Fibroblast of skin of right biceps (primary cell): ENCODE measurements at places on chromosomes 2 and 18.

DNA sequence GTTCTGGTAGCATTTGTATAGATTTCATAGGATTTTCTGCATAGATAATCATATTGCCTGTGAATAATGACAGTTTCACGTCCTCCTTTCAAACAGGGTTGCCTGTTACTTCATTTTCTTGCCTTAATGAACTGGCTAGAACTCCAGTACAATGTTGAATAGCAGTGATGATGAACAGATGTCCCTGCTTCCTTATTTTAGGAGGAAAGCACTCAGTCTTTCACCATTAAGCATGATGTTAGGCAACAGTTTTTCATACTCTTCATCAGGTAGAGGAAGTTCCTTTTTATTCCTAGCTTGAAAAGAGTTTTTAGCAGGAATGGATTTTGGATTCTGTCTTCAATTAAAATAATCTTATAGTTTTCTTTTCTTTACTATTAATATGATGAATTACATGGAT, 39.7 kb downstream of the C2orf76 start:
- no peak for DNase-seq

DNA sequence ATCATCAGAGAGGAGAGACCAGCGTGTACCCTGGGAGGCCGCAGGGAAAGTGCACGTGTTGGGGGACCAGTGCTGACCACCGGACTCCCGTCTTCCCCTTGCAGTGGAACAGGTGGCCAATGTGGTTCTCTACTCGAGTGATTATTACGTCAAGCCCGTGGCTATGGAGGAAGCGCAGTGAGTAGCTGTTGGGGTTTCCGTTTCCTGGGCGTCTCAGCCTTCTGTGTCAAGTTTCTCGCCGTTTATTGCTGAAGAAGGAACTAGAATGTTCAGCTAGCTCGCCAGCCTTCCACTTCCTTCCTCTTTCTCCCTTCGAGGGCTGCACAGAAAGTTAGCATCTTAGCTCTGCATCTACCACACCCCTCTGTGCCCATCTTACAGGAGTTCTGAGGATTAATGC, 22.8 kb upstream of the DGKD start:
- no peak for DNase-seq

DNA sequence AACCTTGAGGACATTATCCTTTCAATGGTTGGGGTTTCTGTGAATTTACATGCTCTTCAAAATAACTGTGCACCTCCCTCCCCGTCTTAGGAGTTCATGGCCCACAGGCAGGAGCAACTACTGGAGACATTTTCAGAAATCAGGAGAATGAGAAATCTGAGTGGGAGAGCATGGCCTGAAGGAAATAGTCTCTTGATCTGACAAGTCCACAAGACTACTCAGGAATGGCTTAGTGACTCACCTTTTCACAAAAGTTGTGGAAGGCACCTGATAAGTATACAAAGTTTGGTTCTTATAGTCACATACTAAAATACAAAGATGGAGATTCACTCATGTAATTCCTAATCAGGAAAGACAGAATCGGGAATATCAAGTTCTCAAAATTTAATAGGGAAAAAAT, 83.6 kb upstream of the NCKAP5 start:
- no peak for DNase-seq

- peak; percentile 39 for DNase-seq
Measured at GRCh38 chr2:69449906-69450305, 12.7 kb upstream of the NFU1 start.

- peak; percentile 41 for DNase-seq
Measured at GRCh38 chr2:230762317-230762896, 49.8 kb downstream of the CAB39 start.

DNA sequence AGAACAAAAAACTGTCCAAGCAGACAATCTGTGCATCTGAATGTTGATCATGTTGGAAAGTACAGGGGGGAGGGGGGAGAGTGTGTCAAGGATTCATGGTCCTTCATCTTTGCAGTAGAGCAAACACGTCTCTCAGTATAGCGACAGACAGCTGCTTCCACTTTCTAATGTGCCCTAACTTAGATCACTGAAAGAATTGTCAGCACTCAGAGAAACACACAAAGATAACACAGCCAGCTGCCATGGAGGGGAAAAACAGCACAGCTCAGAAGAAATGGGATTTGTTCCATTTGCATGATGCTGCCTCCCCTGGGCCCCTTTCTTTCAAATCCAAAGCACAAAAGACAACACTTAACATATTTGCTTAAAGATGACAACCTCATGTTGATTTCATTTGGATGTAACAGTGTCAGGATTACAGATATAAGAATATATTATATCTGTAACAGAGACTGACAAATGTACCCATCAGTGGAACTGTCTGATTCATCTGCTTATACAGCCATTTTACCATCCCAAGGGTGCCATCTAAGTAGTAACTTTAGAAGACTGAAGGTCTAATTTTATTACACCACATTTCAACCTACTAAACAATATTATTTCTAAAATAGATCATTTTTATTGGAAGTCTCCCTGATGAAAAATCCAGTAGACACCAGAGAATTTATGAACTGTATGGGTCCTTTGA, 17.7 kb downstream of the FIGN start:
- no peak for DNase-seq

DNA sequence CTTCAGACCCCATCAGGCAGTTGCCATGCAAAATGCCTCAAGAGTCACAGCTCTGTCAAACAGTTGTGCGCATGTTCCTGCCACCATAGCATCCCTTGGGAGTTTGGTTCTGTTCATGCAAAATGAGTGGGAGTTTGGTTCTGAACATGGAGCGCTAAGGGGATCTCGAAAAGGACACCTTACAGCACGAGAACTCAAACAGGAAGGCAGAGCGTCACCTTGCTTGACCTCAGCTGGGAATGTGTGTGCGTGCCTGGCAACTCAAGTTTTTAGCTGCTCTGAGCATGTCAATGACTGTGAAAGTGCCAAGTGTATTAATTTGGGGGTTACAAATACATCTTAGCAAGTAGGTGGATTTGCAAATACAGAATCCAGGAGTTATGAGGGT, 16.6 kb downstream of the MALL start:
- DNase-seq, result no peak

DNA sequence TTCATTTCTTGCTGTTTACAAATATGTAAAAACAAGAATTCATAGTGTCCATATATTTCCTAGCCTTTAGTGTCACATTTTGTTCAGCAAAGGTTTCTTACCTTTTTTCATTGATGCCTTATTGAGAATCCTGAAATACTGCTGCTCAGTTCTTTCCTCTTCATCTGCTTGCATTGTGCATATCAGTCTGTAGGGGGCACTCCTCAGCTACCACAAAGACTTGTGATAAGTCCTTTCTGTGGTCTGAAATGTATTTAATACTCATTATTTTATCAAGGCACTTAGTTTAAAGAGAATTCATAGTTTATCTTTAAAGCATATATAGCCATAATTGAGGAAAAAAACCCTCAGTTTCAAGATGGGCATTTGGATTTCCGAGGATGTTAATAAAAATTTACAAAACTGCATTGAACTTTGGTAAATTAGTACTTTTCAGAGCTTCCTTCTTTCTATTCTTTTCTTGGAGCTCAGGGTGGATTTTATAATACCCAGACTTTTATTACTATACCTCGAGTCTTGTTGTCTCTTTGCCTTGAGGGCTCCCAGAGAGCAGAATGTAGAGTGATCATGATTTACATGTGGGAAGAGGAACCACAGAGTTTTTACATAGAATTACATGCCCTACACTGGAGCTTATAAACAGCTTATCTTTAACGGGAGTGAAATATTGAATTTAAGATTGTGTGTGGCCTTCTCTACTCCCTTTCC, 570.1 kb downstream of the PLCL1 start:
- peak; percentile 76 for DNase-seq

GRCh38 chr18:36895606-36896005, 66.7 kb downstream of the KIAA1328 start:
- no peak for DNase-seq

GRCh38 chr18:59231114-59231513, 11.2 kb downstream of the GRP start:
- DNase-seq, result no peak

GRCh38 chr18:24982831-24983230, 369.1 kb downstream of the ZNF521 start:
- DNase-seq, result peak; percentile 65

GRCh38 chr18:47795434-47795814, 135.0 kb downstream of the SMAD2 start:
- no peak for DNase-seq

DNA sequence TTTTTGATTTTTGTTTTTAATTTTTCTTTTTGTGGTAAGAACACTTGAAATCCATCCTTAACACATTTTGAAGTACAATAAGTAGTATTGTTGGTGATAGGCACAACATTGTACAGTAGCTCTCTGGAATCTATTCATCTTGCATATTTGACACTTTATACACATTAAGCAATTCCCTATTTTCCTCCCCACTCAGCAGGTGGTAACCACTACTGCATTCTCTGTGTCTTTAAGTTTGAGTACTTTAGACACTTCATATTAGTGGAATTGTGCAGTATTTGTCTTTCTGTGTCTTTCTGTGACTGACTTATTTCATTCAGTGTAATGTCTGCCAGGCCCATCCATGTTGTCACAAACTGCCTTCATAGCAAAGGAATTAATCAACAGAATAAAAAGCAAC, 471.7 kb upstream of the CDH20 start:
- DNase-seq, result peak; percentile 16

- peak; percentile 69 for DNase-seq
Measured at GRCh38 chr2:134245340-134245984, 8.4 kb upstream of the MGAT5 start.

DNA sequence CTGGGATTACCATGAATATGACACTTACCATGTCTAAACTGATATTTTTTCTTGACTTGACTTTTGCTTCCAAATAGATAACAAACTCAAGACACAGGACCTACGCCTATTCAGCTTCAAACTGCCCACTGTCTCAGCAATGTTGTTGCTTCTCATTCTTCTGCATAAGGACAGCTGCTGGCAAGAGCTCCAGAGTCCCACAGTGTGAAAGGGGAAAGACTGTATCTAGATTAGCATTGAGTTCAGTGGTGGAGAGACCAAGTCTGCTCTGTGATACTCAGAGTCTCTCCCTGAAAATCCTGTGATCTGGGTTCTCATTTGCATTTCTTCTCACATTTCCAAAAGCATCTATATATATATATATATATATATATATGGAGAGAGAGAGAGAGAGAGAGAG, 247.9 kb upstream of the NT5C1B start:
- DNase-seq, result no peak

GRCh38 chr2:176140513-176141317, 10.6 kb upstream of the HOXD4 start:
- DNase-seq, result peak; percentile 87

GRCh38 chr2:9474361-9475057, at the start of gene IAH1:
IAH1 (plus strand) TSS chr2:9474551; CDS start chr2:9474567, 16 bp downstream.
- peak; percentile 49 for DNase-seq

DNA sequence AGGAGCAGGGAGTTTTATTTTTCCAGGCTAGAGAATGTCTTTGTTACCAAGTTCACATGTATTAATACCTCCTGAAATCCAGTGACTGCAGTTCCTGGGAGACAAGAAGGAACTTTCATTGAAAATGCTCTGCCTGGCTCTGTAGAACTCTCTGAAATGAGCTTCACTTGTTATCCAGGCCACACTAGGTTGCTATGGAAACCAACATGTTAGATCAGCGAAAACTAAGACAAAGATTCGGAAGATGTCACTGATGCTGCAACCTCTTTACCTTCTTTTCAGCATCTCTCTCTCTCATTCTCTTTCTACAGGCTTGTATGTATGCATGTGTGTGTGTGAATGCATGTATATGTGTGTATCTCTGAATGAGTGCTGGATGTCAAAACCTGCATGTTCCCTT, 218.5 kb downstream of the TRIB2 start:
- no peak for DNase-seq

DNA sequence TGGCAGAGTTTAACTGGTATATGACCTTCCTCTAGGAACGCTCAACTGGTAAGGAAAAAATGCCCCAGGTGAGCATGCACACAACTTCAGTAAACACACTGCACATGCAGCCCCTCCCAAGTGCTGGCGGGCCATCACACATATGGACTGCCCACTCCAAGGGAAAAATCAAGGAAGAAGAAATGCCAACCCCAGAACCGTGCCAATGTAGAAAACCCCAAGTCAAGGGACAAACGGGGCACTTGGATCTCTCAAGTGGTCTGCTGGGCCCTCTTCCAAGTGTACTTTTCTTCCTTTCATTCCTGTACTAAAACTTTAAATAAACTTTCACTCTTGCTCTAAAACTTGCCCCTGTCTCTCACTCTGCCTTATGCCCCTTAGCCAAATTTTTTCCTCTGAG, 76.4 kb upstream of the ACVR1 start:
- no peak for DNase-seq

GRCh38 chr2:161844822-161845221, 220.6 kb downstream of the SLC4A10 start:
- DNase-seq, result no peak

- no peak for DNase-seq
Measured at GRCh38 chr2:136917411-136917881, 152.1 kb downstream of the THSD7B start.

GRCh38 chr18:484749-485464, 15.6 kb downstream of the COLEC12 start:
- DNase-seq, result no peak

DNA sequence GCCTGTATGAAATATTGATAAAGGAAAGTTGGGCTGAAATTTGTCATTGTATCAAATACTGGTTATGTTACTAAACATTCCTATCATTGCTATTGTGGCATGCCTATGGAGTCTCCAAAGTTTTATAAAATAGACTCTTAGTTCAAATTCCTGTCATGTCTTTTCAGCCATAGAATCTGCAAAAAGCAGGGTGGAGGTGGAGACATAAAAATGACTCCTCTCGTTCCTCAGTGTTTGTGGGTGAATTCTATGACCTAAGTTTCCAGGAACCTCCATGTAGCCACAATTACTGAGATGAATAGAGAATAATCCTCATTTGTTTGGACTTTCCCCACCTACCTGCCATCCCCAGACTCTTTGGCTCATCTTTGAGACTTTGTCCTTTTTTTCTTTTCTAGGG, 326.3 kb upstream of the ETAA1 start:
- peak; percentile 8 for DNase-seq

DNA sequence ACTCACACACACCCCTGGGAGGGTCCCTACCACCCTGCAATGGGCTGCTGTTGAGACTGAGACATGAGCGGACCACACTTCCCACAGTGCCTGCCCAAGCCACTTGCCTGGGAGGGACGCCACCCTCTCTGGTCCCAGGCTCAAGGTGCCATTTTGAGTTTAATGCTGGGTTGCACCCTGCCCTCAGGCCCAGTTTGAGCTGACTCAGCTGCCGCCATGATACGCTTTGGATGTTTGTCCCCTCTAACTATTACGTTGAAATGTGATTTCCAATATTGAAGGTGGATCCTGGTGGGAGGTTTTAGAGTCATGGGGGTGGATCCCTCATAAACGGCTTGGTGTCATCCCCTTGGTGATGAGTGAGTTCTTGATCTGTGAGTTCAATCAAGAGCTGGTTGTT, 76.4 kb upstream of the DYNC1I2 start:
- DNase-seq, result no peak

GRCh38 chr2:180191432-180192124, 184.5 kb upstream of the CWC22 start:
- DNase-seq, result no peak
